ENCODE measurements at places on chromosomes 1 and 21. TPM values are rescaled to one million over a fixed set of nuclear protein-coding genes. Genes with fewer than 3 reads are reported as not detected.

The PERM1 gene
- total RNA-seq, result 0.35 TPM

The NEK2 gene
- 1.3 TPM for total RNA-seq

DNA sequence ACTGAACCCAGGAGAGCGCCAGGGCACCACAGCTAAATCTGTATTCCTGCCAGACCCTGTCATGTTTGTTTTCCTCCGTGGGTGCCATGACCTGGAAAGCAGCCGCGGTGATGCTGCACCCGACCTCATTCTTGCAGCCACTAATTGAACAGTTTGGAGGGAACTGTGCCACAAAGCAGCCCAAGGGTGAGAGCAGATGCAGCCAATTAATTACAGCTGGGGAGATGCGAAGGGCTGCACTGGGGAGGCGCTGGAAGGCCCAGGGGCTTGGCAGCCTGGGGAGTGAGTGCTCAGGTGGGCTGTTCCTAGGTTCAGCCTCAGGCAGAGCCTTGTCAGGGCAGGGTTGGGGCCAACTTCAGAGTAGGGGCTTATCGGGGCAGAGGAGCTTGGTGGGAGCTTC, 158.4 kb upstream of the CD34 start:
- DNase-seq, result no peak

GRCh38 chr21:35548904-35549615, 500.0 kb upstream of the RUNX1 start:
- DNase-seq, result no peak

DNA sequence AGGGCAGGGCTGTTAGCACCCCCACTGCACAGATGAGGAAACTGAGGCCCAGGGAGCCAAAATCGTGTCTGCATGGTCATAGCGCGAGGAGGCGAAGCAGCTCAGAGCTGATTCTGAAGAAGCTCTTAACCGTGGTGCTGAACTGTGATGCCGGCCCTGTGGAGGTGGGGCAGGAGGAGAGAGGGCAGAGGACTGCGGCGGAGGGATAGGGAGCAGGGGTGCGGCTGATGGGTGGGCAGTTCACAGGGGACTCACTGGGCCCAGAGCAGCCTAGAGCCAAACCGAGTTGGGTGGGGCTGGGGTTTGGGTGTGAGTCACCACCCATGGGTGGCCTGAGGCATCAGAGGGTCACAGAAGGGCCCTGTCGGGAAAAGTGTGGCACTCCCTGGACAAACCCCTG, 74.7 kb downstream of the RAP1GAP start:
- no peak for DNase-seq

DNA sequence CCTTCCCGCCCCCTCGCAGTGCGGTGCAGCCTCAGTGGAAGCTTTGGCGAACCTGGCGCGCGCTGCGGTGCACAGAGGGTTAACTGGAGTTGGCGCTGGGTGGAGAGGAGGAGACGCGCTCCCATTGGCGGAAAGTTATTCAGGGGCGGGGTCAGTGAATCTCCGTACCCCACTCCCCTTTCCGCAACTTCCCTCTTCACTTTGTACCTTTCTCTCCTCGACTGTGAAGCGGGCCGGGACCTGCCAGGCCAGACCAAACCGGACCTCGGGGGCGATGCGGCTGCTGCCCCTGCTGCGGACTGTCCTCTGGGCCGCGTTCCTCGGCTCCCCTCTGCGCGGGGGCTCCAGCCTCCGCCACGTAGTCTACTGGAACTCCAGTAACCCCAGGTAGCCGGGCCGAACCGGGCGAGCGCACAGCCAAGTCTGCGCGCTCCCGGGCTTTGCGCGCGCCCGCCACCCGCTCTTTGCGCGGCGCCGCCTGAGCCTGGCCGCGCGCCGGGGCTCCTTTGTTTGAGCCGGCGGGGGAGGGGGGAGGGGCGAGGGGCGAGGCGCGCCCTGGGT, at the start of gene EFNA4:
EFNA4 (plus strand) TSS at position 191 of the 561 bp plus-strand sequence; CDS start at position 275, 84 bp downstream.
- peak; percentile 88 for DNase-seq

DNA sequence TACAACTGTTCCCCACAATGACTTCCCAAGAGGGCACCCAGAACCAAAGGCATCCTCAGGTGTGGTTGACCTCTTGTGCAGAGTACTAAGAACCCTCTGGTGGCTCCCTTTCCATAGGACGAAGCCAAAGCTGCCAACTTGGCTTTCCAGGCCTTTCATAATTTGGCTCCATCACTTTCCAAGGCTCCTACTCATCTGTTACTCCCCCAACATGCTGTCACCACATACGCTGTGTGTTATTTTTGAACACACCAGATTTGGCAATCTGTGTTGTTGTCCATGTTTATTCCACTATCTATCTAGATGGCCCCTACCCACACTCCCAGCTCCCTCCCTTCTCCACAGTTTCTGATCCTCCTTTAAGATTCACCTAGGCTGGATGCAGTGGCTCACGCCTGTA, 10.2 kb upstream of the NKAIN1 start:
- DNase-seq, result no peak

The NECTIN4 gene
- 20.3 TPM for total RNA-seq

The RBP7 gene
- 8.7 TPM for total RNA-seq

The ARHGEF16 gene
- 81.4 TPM for total RNA-seq

DNA sequence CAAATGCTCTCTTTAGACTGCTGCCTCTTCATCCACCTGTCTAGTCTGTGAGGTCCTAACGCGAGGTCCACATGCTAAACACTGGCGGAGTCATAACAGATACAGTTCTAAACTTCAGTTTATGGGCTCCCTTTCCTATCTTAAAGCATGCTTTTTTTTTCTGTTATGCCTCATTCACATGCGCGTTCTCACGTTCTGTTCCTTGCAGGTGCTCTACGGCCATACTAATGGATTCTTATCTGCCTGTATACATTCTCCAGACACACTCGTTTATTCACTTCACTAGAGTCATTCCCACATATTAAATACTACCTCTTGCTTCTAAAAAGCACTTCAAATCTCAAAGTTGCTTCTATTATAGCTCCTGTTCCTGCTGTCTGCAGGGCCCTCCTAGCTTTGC, 38.7 kb downstream of the PHC2 start:
- DNase-seq, result no peak

DNA sequence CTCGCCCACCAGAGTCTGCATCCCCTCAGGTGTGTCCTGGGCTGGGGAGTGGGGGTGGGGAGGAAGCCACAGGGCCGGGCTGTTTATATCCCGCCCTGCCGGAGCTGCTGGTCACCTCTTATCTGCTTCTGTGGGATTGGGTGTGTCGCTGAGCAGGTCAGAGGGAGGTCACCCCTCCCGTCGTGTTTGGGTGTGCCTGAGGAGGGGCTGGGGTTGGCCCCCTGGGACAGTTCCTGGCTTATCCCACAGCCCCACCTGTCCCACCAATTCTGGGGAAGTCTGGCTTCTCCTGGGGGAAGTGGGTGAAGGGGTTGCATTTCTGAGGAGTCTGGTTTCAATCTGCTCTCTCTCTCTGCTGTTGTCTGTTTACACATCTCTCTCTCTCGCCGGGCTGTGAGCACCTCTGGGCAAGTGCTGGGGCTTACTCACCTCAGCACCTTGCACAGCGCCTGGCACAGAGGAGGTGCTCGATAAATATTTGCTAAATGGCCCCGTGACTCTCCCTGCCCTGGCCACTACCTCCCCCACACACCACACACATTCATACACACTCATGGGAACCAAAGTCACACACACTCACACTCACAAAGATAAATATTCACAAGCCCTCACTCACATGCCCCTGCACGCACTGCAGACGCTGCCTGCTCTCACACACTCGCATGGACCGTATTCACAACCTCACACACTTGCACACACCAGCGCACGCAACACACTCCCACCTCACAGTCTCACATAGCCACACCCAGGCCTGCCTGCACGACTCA, 8.3 kb downstream of the ELF3 start:
- DNase-seq, result peak; percentile 89

GRCh38 chr1:110083866-110084226, 13.4 kb upstream of the ALX3 start:
- DNase-seq, result no peak

DNA sequence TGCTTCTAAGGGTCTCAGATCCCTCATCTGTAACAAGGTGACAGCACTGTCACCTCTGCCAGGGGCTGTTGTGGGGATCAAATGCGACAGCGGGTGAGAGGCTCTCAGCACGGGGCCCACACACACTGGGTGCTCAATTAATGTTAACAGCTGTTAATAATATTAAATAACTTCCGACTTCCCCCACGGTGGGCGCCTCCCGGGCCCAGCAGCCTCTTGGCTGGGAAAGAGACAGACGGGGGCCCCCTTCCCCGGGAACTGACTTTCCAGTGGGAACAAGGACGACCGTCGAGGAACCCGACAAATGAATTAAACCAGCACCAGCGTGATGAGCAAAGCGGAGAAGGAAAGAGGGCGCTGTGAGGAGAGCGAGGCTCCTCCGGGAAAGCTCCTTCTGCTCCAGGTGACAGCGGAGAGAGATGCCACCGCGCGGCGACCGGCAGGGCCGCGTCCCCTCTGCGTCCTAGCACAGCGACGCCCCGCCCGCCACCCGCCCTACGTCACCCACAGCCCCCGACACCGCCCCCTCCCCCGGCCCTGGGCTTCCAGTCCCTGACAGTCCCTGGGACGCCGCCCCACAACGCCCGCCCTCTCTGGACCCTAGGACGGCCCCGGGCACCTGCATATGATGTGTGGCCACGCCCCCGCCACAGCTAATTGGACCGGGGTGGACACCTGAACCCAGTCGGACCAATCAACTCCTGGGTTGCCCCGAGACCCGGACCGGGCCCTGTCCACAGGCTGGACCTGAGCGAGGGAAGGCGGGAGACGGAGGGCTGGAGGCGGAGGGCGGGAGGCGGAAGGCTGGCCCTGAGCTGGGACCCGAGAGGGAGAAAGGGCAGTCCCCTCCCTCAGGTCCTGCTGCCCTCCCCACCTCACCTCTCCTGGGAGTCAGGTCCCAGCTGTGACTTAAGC, 38.2 kb downstream of the MATN1 start:
- DNase-seq, result peak; percentile 96

DNA sequence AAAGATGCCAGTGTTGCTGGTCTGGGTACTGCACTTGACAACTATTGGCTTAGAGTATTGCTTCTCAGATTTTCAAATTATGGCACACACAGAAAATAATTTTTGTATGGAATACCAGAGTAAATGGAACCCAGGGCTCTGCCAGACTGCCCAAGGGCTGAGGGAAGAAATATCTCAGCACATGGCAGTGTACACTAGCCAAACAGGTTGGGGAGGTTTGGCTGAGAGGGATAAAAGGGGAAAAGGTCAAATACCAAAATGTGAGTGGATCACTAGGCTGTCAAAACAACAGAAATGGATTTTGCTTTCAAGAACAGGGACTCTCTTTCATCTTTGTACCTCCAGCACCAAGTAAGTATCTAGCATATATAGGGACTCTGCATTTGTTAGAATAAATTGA, 3.0 kb upstream of the RGS8 start:
- no peak for DNase-seq

- DNase-seq, result no peak
Observed at GRCh38 chr1:98460136-98460535, 201.4 kb upstream of the SNX7 start.

- DNase-seq, result no peak
Observed at GRCh38 chr1:6625584-6626149, 999 bp downstream of the THAP3 start.

GRCh38 chr1:71041806-71042205, 5.8 kb downstream of the PTGER3 start:
- DNase-seq, result no peak

DNA sequence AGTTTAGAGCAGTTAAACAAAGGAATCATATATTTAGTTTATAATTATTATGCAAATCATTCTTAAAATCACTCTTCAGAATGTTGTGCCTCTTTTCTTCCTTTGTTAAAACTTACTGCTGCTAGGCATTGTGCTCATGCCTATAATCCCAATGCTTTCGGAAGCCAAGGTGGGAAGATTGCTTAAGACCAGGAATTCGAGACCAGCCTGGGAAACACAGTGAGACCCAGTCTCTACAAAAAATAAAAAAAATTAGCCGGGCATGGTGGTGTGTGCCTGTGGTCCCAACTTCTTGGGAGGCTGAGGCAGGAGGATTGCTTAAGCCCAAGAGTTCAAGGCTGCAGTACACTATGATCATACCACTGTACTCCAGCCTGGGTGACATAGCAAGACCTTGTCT, 33.6 kb downstream of the ZSWIM5 start:
- DNase-seq, result no peak

All from mucosa of gallbladder (tissue), 1 donor.